ENCODE measurements at places on chromosomes 7 and 10.

GRCh38 chr10:98684019-98684899, 237.5 kb upstream of the HPS1 start:
- DNase-seq: no peak

GRCh38 chr7:107207459-107207858, 38.7 kb downstream of the HBP1 start:
- DNase-seq: no peak

GRCh38 chr7:130417213-130417612, 23.6 kb downstream of the CEP41 start:
- DNase-seq: no peak

GRCh38 chr10:5987747-5988146, 10.4 kb upstream of the IL15RA start:
- DNase-seq: peak; percentile 51

- no peak for DNase-seq
Observed at GRCh38 chr10:99913831-99914235, 95.9 kb downstream of the DNMBP start.

DNA sequence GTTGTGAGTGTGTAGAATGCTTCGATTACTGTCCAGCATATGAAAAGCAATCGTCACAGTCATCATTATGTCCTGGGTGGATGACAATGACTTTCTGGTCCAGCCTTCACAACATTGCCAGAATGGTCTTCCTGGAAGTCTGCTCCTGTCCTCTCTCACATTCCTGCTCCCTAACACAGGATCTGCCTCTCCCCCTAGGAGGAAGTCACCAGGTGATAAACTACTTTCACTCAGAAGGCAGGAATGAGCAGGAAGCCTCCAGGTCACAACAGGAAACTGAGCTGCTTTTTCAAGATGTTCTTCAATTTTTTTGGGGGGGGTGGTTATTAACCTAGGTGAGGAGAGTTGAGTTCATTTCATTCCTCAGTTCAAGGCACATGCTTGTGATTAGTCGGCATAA, 13.6 kb upstream of the GPNMB start:
- no peak for DNase-seq

GRCh38 chr10:69962746-69963135, 89.9 kb upstream of the MACROH2A2 start:
- no peak for DNase-seq

- no peak for DNase-seq
Observed at GRCh38 chr7:109983618-109984017, 1107.3 kb upstream of the LRRN3 start.

DNA sequence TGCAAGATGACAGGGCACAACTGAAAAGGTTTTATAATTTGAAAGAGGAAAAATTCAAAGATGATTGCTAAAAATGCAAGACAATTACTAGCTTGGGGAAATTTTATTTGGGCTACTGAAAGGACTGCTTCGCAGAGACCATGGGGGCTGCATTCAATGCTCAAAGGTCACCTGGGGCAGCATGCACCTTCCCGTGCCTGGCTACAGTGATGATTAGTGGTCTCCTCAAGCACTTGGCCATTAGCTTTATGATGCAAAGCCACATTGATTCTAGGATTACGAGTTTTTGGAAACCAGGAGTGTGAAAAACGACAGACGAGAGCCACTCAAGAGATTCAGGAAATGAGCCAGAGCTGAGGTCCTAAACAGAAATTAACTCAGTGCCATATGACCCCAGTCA, 764.6 kb downstream of the PHTF2 start:
- no peak for DNase-seq

GRCh38 chr10:51510231-51510630, 189.2 kb downstream of the CSTF2T start:
- DNase-seq: no peak

GRCh38 chr10:78382772-78383171, 349.1 kb downstream of the RPS24 start:
- no peak for DNase-seq

GRCh38 chr7:50591480-50592438, 26.6 kb upstream of the DDC start:
- no peak for DNase-seq

- no peak for DNase-seq
Observed at GRCh38 chr10:35949811-35950211, 307.7 kb upstream of the FZD8 start.

DNA sequence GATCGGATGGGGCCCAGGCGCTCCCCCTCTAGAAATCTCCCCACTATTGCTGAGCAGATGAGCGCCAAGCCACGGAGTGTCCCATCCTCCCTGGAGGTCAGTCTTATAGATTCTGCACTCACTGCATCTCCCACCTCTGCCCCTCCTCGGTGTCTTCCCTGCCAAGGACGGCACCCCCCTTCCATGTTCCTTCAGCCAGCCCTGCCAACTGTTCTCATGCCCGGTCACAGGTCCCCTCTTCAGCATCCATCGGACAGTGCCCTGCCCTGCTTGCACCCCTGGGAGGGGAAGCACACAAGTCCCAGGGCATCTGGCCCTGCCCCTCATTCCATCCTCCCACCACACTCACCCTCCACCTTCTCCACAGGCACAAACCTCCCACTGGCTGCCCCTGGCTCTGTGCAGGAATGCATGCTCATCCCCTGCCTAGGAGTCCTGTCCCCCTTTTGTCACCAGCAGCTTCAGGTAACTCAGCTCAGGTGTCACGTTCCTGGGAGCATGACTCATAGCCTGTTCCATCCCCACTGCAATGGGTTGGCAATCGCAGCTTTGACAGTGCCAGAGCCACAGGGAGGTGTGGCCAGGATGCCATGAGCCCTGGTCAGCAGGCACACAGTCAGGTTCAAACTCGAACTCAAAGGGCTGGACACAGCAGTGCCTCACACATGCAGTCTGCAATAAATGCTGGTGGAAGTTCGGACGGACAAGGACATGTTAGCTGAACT, 234.7 kb upstream of the TCERG1L start:
- no peak for DNase-seq

GRCh38 chr7:119197877-119198527, 973.5 kb downstream of the ANKRD7 start:
- DNase-seq: peak; percentile 23

- DNase-seq: no peak
Observed at GRCh38 chr10:37774351-37774750, 83.1 kb downstream of the ZNF248 start.

- no peak for DNase-seq
Observed at GRCh38 chr10:27948186-27948585, 50.7 kb downstream of the ODAD2 start.

- DNase-seq: no peak
Observed at GRCh38 chr10:74518061-74518460, 308.3 kb upstream of the KAT6B start.

DNA sequence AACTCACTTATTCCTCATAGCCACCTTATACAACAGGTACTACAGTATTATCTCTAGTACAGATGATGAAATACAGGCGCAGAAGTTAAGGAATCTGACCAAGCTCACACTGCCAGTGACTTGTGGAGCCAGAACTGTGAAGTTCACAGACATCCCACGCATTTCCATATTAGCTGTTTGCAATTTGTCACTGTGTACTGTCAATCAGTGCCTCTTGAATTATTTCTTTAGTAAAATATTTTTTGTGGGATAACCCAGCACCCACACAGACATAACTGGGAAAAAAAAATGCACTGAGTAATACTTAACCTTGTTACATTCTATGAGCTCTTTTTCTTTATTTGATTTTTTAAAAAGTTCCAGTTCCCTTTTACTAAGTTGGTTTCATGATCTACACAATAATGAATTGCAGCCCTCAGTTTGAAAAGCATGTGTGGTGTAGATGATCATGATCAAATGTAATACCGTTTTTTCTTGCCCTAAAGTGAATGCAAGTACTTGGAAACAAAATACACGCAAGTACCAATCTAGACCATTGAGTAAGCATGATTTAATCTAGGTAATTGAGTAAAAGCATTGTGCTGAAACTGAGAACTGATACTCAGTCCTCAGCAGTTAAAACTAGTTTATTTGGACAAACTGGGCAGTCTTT, 14.1 kb downstream of the CUL1 start:
- DNase-seq: peak; percentile 68

- DNase-seq: no peak
Observed at GRCh38 chr10:32376097-32376496, 29.1 kb upstream of the EPC1 start.

- DNase-seq: no peak
Observed at GRCh38 chr7:139589474-139589873, 66.0 kb downstream of the CLEC2L start.

GRCh38 chr7:74312418-74313028, 23.3 kb downstream of the CLIP2 start:
- no peak for DNase-seq

DNA sequence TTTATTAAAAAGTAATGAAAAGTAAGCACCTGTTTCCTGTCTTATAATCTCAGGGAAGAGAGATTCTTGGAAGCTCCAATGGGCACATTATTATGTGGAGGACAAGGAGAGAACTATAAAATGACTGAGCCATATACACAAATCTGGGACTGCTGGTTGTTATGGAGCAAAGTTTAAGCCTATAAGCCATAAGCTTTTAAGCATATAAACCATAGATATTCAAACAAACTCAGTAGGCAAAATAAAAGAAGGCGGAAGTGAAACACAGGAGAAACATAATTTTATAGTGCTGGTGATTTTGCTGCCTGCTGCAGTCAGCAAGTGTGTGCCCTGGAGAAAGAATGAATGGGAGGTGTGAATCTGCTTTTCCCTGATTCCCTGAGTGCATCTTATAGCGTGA, 274.4 kb downstream of the KIF20B start:
- DNase-seq: no peak

DNA sequence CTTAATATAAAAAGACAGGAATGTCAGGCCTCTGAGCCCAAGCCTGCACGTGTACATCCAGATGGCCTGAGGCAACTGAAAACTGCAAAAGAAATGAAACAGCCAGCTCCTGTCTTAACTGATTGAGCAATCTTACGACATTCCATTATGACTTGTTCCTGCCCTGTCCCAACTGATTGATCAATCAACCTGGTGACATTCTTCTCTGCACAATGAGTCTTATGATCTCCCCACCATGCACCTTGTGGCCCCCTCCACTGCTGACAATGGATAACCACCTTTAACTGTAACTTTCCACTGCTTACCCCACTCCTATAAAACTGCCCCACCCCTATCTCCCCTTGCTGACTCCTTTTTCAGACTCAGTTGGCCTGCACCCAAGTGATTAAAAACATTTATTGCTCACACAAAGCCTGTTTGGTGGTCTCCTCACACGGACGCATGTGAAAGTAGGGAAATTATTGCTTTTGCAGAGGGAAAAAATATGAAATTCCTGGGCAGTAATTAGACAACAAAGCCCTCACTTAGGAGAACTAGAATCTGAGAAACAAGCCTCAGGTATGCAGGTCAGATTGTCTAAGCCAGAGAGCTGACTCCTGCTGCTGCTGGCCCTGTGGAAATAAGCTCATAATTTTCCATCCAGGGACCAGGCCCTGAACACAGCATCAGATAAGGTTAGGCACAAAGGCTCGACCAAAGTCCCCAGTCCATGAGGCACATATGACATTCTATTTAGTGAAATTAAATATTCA, 5.3 kb downstream of the CYP3A7 start:
- DNase-seq: no peak

DNA sequence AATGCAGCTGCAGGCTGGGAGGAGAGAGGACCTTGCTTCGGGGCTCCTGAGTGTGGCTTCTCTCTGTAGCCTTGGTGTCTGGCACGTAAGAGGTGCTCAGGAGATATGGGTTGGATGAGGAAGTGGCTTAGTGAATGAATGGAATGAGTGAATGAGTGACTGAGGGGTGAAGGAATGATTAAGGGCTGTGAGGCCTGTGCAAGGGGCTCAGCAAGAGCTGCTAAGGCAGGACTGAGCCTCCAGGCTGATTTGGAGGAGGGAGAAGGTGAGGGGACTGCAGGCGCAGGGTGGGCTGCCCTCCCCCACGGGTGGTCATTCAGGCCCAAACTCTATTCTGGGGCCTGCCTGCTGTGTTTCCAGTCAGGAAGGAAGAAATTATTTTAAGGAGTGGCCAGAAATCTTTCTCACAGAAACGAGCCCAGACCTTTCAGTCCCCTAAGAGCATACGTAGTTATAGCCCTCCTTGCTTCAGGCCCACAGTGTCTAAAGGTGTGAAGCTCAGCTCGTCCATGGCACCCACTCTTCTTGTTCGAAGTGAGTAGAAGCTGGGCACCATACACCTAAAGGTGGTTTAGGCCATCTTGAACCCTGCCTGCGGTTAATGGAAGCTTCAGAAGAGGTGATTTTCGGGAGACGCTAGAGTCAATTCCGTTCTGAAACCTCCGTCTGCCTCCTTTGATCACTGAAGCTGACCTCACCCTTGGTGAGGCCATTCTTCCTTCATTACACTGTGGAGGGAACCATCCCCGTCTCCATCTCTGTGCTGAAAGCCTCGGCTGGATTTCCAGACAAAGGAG, 49.5 kb upstream of the SAMD8 start:
- no peak for DNase-seq

DNA sequence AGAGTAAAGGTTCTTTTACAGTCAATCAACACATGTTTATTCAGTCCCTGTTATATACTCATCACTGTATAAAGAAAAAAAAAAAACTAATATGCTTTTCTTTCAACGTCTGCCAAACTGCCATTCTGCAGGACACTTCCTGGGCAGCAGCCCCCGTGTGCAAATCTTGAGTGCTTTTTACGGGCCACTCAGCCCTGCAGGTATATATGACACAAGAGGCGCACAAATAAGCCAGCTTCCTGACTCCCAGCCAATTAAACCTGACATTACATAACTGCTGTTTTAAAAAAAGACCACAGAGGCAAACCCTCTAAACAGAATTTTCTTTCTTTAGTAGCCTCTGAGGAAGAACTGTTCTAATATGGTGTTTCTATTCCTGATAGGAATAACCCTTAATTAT, 263.0 kb upstream of the NEBL start:
- DNase-seq: no peak

GRCh38 chr7:43589728-43590127, 6.8 kb downstream of the STK17A start:
- DNase-seq: no peak

GRCh38 chr10:127150136-127150535, 46.3 kb downstream of the INSYN2A start:
- DNase-seq: peak; percentile 15

- no peak for DNase-seq
Observed at GRCh38 chr10:42637648-42638054, 719 bp downstream of the ZNF33B start.

GRCh38 chr10:38118072-38118807, 24.1 kb downstream of the ZNF37A start:
- DNase-seq: no peak

- peak; percentile 71 for DNase-seq
Observed at GRCh38 chr7:12674861-12675260, 12.6 kb upstream of the ARL4A start.

- peak; percentile 85 for DNase-seq
Observed at GRCh38 chr10:32190890-32191491, 134.8 kb upstream of the KIF5B start.

Measured in inflammatory macrophage treated with lipopolysaccharide for 1 hour (primary cell).